ENCODE measurements at places on chromosomes 3 and 15.

GRCh38 chr3:79930196-79930595 is 162.4 kb upstream of the ROBO1 start:
- DNase-seq = no peak

- no peak for DNase-seq
Observed at GRCh38 chr15:88896333-88897033, 1.1 kb upstream of the HAPLN3 start.

DNA sequence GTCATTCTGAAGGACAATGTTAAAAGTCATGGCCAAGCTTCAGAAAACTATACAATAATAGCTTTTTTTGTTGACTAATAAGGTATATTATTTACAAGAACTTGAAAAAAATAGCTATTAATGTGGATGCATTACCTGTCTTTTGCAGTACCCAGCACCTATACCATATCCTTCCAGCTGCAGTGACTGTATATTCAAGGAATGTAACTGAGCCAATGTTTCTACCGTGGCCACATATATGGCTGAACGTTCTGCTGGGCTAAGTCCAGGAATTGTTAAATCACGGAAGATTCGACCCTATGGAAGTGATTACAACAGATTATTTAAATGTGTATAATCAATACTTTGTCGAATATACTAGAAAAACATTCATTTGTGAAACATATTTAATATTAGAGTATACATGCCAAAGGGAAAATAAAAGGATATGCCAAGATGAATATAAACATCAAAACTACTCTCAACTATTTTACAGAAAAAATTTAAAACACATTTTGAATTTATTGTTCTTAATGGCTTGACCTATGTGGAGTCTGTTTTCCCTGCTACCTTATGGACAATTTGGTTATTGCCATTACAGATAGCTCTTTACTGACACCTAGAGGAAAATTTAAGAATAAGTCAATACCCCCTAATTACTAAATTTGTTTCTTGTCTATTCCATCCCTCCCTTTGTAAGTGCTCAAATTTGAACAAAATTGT is 17.6 kb downstream of the ACAD11 start:
- DNase-seq = no peak

DNA sequence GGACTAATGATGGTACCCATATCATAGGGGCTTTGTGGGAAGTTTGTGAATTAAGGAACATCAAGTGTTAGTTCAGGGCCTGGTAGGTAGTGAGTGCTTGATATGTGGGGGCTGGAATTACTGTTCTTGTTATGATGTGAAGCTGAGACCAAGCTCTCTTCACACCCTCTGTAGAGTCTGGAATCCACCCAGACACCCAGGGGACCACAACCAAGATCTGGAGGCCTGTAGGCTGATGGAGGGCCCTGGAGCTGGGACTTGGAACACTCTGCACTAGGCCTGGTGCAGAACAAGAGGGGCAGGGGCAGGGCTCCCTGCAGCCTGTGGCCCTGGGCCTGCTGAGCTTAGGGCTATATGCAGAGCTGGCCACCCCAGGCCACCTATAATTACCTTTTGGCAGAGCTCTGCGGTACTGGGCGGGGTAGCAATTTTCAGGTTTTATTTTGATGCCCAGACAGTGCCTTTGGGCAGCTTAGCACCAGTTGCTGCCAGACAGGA is 13.1 kb upstream of the PRKCD start:
- no peak for DNase-seq

- DNase-seq = no peak
Observed at GRCh38 chr3:171615686-171616085, 155.5 kb upstream of the TNIK start.

Measured in stimulated activated CD8-positive, alpha-beta memory T cell treated with anti-CD3 and anti-CD28 coated beads, Interleukin-7, amount 100 ng/mL, for 1 hour (primary cell).